ENCODE measurements at places on chromosomes 12 and 14. TPM values are rescaled to one million over a fixed set of nuclear protein-coding genes. Genes with fewer than 3 reads are reported as not detected.

- no peak overlapping the region for H3K4me3 ChIP-seq
- no peaks in the 10 kb centered on the region for H3K36me3 ChIP-seq
These were observed 22.3 kb downstream of the NGB start for GRCh38 chr14:77248666-77249065.

The DPF3 gene
- 4.4 TPM for total RNA-seq

The BEST3 gene
- 0.23 TPM for total RNA-seq

The KRT1 gene
- total RNA-seq = not detected

GRCh38 chr14:106442857-106443256 is 916.5 kb downstream of the TMEM121 start:
- no peak for ATAC-seq
- no peaks in the 10 kb centered on the region for H3K4me1 ChIP-seq
- no peak overlapping the region for H3K27ac ChIP-seq
- no peaks in the 10 kb centered on the region for H3K36me3 ChIP-seq

- no peaks in the 10 kb centered on the region for H3K27me3 ChIP-seq
- peaks cover 44% of the 10 kb centered on the region for H3K36me3 ChIP-seq
- no peak overlapping the region for H3K27ac ChIP-seq
- H3K4me1 ChIP-seq = no peaks in the 10 kb centered on the region
- ATAC-seq = peak; percentile 54
These were observed 9.0 kb downstream of the SLC8B1 start for GRCh38 chr12:113325916-113326315.

The GXYLT1 gene
- 11.6 TPM for total RNA-seq

DNA sequence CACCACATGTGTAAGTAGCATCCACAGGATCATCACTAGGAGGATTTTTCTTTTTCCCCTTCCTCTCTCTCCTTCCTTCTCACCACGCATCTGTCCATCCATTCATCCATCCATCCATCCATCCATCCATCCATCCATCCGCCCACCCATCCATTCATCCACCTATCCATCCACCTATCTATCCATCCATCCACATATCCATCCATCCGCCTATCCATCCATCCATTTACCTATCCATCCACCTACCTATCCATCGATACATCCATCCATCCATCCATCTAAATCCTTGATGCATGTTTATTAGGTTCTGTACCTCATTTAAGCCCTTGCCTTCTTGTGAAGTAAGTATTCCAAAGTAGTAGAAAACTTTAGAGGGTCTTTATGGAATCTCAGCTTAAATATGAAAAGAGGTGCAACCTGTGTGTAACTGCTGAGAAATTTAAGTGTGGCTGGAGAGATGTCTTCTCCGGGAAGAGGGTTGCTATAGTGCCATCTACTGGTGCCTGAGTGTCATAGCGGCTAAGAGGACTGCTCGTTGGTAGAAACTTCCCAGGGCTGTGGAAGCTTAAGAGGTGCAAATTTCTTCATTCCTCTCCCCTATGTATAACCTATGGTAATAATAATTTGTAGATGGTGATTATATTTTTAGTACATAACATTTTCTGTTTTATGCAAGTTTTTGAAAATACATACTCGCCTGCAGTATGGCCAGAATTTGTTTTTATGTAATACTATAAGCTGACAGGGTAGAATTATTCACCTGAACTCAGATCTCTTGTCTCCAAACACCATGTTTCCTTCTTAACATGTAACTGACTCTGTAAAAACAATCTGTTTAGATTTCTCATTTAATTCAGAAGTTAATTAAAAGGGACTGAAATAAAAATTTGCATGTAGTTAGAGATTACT is 46.0 kb downstream of the MYO1H start:
- H3K36me3 ChIP-seq = no peaks in the 10 kb centered on the region
- H3K4me1 ChIP-seq = no peaks in the 10 kb centered on the region
- H3K27ac ChIP-seq = no peak overlapping the region
- H3K27me3 ChIP-seq = no peaks in the 10 kb centered on the region

The BRI3BP gene
- total RNA-seq = 3.1 TPM

GRCh38 chr12:4108803-4109345 is 164.7 kb upstream of the CCND2 start:
- no peaks in the 10 kb centered on the region for H3K36me3 ChIP-seq
- ATAC-seq = no peak
- H3K4me1 ChIP-seq = no peaks in the 10 kb centered on the region
- H3K4me3 ChIP-seq = no peak overlapping the region
- H3K27ac ChIP-seq = no peak overlapping the region

GRCh38 chr12:65823513-65824375 is 539 bp upstream of the HMGA2 start:
- H3K27ac ChIP-seq = no peak overlapping the region
- no peaks in the 10 kb centered on the region for H3K36me3 ChIP-seq
- peaks cover 16% of the 10 kb centered on the region for H3K4me1 ChIP-seq
- ATAC-seq = peak; percentile 13
- peak overlapping the region; percentile 62 for H3K4me3 ChIP-seq

DNA sequence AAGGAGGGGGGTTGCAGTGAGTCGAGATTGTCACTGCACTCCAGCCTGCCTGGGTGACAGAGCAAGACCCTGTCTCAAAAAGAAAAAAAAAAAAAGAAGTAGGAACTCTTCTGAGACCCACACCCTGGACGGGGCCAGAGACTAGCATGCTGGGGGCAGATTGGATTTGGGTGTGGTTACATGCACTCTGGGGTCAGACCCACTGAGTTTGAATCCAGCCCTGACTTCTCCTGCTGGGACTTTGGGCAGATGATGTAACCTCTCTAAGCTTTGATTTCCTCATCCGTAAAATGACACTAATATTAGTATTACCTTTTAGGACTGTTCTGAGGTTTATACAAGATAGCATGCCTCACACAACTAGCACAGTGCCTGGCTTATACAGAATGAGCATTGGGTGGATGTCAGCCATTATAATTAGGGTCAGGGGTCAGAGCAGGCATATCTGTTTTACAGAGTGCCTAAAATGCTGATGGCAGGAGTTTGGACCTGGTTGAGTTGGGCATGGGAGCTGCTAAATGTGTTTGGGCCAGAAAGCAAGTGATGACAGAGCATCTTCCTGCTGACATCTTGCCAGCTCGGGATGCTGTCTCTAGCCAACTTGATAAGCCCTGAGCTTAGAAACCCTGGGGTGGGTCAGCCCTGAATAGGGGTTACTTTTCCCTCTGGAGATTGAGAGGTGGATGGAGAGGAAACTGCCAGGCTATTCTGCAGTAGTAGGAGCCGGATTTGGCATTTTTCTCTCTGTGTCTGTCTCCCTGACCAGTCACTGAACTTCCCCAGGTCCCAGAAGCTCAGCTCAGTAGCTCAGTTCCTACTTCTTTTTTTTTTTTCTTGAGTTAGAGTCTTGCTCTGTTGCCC is 15.5 kb downstream of the TPCN1 start:
- ATAC-seq = peak; percentile 40
- H3K27ac ChIP-seq = no peak overlapping the region
- H3K27me3 ChIP-seq = no peaks in the 10 kb centered on the region
- peaks cover 78% of the 10 kb centered on the region for H3K4me1 ChIP-seq

The ADAMTS20 gene
- total RNA-seq = not detected

- no peak overlapping the region for H3K4me3 ChIP-seq
- no peaks in the 10 kb centered on the region for H3K4me1 ChIP-seq
- ATAC-seq = no peak
- H3K27ac ChIP-seq = no peak overlapping the region
- no peaks in the 10 kb centered on the region for H3K36me3 ChIP-seq
These were observed 3.7 kb upstream of the COX8C start for GRCh38 chr14:93343266-93343665.

- peaks cover 19% of the 10 kb centered on the region for H3K4me1 ChIP-seq
- H3K27me3 ChIP-seq = no peaks in the 10 kb centered on the region
- H3K36me3 ChIP-seq = no peaks in the 10 kb centered on the region
- H3K4me3 ChIP-seq = no peak overlapping the region
- ATAC-seq = peak; percentile 28
These were observed 32.9 kb downstream of the MED13L start for GRCh38 chr12:116244474-116245090.

The PARPBP gene
- total RNA-seq = 1.4 TPM

DNA sequence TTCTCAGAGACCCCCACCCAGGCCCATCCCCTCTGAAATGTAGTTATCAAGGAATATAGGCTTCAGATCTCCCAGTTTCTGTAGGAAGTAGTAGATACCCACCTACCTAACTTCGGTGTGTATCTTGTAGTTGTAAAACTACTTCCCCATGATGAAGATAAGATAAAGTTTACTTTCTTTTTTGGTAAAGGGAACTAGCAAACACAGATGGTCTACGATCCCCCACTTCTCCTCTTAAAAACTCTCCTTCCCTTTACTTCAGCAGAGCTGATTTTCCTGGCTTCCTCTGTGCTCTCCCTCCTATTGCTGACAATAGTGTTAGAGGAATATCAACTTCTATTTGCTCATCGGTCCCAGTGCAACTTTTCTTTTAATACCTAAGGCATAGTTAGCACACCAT is 395.2 kb downstream of the RPL10L start:
- H3K27ac ChIP-seq = no peak overlapping the region
- H3K4me1 ChIP-seq = no peaks in the 10 kb centered on the region
- no peaks in the 10 kb centered on the region for H3K36me3 ChIP-seq
- no peak for ATAC-seq
- H3K4me3 ChIP-seq = no peak overlapping the region

GRCh38 chr12:92928421-92928961 is 604 bp downstream of the EEA1 start:
- H3K27me3 ChIP-seq = no peaks in the 10 kb centered on the region
- no peaks in the 10 kb centered on the region for H3K36me3 ChIP-seq
- peak; percentile 53 for ATAC-seq
- H3K4me1 ChIP-seq = no peaks in the 10 kb centered on the region
- H3K27ac ChIP-seq = peak overlapping the region; percentile 96

DNA sequence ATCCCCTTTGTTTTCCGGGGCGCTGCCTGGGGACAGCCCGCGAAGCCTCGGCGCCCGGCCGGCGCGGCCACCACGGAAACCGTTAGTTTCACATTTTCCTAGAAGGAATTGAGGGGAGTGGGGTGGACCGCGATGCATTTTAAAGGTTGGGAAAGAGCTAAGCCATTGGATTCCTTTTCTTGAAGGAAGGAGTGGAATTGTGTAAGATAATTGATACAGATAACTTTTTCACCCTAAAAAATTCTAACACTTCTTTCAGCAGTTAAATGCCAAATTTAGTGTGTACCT is 137.1 kb downstream of the MON2 start:
- H3K36me3 ChIP-seq = no peaks in the 10 kb centered on the region
- H3K4me3 ChIP-seq = peak overlapping the region; percentile 85
- H3K4me1 ChIP-seq = no peaks in the 10 kb centered on the region
